ENCODE measurements at places on chromosomes 13 and 19.

- DNase-seq: no peak
Measured at GRCh38 chr13:113559061-113559460, 25.5 kb upstream of the TFDP1 start.

GRCh38 chr13:112731667-112732616 lies 42.1 kb downstream of the ATP11A start:
- DNase-seq: no peak

DNA sequence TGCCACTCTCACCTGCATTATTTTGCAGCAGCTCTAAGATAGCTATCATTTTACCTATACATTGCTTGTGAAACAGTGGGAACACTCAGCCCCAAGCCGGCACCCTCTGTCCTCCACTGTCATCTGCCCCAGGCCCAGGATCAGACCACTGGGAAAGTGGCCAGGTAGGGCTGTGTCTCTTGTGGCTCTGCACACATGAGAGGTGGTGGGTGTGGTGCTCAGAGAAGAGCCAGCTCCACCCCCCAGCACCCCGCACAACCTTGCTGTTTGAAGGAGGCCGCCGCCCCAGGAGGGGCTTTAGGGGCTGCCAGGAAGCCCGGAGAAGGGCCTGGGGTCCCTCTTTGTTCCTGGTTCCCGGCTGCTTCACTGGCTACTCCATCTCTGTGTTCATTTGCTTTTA lies 26.6 kb downstream of the PPP1R37 start:
- DNase-seq: no peak

GRCh38 chr13:27053902-27054595 lies 117.6 kb downstream of the USP12 start:
- DNase-seq: no peak

GRCh38 chr19:3471954-3472655 lies 8.2 kb downstream of the SMIM24 start:
- DNase-seq: no peak

GRCh38 chr13:34345258-34345965 lies 527.5 kb downstream of the RFC3 start:
- DNase-seq: no peak

- no peak for DNase-seq
Measured at GRCh38 chr19:38425810-38426466, at the start of gene RASGRP4. Gene RASGRP4 (minus strand): TSS chr19:38426219. CDS start chr19:38426091, 128 bp downstream.

- DNase-seq: no peak
Measured at GRCh38 chr19:18966307-18966706, 25.3 kb upstream of the HOMER3 start.

- no peak for DNase-seq
Measured at GRCh38 chr13:92843549-92843948, 383.1 kb upstream of the GPC6 start.

DNA sequence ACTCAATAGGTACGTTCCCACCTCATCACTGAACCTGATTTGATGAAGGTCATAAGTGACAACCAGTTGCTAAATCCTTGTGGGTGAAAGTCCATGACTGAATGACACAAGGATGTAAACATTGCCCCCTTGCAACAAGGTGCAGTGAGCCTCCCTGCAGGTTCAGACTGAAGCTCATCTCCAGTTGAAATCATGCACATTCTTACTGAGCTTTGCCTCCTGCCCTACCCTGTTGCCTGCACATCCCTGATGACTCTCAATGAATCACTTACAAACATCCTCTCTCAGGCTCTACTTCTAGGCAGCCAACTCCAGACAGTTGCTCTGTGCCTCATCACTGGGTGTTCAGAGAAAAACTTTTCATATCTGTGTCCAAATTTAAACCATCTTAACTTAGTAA lies 42.5 kb upstream of the ARGLU1 start:
- no peak for DNase-seq

DNA sequence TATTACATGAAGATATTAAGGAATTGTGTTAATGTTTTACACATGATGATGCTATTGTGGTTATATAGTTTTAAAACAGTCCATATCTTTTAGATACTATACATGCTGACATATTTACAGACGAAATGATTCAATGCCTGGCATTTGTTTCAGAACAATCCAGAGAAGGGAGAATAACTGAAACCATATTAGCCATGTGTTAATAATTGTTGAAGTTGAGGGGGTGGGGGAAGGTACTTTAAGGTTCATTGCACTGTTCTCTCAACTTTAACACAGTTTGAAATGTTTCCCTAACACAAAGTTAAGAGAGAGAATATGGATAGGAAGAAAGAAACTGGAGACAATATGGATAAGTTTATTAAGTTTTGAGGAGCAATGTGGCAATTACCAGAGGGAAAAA lies 5.8 kb downstream of the CRYL1 start:
- no peak for DNase-seq

DNA sequence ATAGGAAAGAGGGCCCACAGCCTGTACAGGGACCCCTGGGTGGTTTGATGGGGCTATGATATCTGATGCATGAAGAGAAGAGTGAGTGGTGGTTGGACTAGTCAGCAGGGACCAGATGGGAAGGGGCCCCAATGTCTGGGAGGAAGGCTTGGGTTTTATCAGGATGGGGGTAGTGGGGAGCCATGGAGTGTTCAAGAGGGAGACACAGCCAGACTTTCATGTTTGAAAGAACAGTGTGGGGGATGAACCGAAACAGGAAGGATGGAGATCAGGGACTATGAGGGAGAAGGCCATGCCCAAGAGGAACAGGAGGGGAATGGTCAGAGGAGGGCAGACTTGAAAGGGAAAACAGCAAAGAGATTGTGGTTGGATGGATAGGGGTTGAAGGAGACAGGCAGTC lies 63.1 kb downstream of the UNC13A start:
- DNase-seq: no peak

DNA sequence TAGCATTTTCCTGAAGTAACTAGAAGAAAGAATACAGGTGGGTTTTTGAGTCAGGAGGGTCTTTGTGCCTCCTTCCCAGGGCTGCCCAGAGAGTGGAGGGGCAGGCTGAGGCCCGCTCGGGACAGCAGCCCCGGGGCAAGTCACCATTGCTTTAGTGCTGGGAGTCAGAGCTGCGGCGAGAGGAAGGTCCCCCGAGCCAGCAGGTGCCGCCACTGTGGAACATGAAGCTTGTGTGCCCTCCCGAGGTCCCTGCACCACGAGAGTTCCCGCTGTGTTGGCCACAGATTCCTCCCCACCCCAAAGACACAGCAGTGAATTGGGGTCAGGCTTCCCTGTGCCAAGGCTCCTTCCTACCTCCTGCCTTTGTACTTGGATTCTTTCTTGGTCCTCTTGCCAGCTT lies 50.9 kb upstream of the TEX29 start:
- no peak for DNase-seq

DNA sequence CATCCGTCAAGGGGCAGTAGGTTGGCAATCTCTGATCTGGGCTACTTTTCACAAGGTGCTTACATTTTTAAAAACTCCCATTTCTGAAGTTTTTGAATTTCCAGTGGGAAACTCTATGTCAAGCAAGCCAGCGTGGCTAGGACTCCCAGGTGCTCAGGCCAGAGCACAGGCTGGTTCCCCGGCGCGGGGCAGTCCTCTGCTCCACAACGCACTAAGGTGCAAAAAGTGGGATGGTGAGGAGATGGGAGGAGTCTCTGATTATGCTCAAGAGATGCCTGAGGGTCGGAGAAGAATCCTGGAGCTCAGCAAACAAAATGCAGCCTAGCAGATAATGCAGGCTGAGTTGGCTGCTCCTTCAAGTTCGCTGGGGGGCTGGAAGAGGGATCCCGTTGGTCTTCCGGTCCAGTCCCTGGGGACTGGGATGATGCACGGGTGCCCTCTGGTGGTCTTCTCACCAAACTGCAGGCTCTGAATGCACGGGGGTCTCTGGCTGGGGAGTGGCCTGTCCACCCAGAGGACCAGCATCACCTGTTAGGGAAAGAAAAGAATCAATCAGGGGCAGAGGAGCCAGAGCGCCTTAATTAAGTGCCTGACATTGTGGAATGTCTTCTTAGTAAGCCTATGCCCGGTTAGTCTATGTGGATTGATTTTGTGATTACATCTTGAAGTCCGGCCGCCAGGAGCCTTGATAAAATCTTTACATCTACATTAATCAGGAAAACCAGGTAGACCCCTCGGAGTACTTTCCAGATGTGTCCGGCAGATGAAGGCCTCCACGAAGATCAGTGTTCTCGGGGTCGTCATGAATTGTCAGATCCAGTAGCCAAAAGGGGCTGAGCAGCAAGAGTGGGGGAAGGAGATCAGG lies 244.4 kb upstream of the MAB21L1 start:
- no peak for DNase-seq

- DNase-seq: peak; percentile 89
Measured at GRCh38 chr19:49064768-49065611, at the start of gene NTF4. Gene NTF4 (minus strand): TSS chr19:49064818. CDS start chr19:49061997, 2,821 bp downstream.

GRCh38 chr13:70987043-70987442 lies 878.8 kb upstream of the KLHL1 start:
- DNase-seq: no peak

- DNase-seq: no peak
Measured at GRCh38 chr13:94813920-94814475, 101.7 kb upstream of the SOX21 start.

- DNase-seq: no peak
Measured at GRCh38 chr13:98543378-98544103, 33.4 kb downstream of the STK24 start.

DNA sequence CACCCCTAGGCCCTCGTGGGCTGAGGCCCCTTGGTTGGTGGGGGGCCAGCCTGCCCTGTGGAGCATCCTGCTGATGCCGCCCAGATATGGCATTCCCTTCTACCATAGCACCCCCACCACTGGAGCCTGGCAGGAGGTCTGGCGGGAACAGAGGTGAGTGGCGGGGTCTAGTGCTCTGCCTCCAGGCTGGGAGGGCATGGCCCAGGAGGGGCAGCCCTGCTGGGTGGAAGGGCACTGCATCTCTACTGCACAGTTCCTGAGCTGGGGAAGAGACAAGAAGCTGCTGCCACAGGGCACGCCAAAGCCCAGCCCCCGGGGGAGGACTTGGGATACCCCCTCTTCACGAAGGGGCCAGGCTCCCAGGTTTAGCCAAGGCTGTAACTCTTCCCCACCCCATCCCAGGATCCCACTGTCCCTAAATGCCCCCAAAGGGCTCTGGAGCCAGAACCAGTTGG lies 2.4 kb upstream of the KMT2B start:
- no peak for DNase-seq

DNA sequence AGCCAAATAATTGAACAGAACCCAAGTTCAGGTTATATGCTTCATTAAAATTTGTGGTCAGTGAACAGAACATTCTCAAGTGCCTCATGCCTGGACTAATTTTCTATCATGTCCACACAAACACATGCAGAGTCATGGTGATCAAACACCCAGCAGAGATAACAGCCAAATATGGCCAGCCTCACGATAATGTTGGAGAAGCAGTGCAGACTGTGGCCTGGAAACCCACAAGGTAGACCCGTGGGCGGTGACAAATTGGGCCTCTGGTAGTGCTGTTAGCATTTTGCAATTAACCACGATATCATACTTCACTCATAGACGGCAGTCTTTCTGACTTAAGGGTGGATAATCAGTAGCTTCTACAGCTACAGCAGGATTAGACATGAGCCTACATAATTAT lies 35.0 kb upstream of the VWA8 start:
- no peak for DNase-seq

- DNase-seq: no peak
Measured at GRCh38 chr13:72104656-72105180, 237.7 kb upstream of the DACH1 start.

DNA sequence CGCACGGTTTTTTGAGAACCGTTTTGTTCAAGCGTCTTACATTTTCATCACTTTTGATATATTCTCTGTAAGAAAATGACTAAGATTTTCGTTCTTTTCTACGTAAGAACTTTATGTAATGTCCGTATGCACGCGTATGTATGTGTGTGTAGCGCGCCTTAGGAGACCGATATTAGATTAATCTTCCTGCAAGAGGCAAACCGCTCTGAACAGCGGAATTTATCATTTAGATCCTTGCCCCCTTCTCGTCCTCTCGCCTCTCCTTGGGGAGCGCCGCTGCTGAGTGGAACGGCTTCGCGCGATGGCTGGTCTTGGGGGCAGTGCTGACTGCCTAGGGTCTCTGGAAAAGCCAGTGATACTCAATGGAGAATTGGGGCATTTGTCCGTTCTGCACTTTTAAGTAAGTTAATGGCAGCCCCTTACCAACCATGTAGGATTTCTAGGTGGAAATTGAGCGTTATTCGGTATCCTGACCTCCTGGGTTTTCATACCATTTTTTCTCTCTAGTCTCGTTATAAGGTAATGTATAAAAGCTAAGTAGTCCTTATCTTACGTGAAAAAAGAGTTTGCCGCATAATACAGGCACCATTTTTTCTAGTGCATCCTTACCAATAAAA lies 4.7 kb downstream of the MAB21L1 start:
- DNase-seq: no peak

DNA sequence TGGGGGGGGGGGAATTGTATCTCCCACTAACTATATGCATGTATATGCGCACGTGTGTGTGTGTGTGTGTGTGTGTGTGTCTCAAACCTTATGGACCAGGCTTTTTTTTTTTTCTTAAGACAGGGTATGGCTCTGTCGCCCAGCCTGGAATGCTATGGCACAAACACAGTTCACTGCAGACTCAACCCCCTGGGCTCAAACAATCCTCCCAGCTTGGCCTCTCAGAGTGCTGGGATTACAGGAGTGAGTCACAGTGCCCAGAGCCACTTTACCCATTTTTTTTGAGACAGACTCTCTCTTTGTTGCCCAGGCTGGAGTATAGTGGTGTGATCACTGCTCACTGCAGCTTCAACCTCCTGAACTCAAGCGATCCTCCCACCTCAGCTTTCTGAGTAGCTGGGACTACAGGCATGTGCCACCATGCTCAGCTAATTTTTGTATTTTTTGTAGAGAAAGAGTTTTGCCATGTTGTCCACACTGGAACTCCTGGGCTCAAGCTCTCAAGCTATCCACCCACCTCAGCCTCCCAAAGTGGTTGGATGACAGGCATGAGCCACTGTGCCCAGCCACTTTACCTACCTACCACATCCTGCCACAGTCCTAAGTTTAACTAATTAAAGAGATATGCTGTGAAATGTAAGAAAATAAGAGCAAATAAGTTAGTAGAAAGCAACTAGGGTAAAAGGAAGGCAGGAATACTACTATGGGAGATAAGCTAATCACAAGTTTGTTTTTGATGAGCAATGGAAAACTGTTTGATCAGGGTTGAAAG lies 2.4 kb downstream of the ZMYM5 start:
- no peak for DNase-seq

DNA sequence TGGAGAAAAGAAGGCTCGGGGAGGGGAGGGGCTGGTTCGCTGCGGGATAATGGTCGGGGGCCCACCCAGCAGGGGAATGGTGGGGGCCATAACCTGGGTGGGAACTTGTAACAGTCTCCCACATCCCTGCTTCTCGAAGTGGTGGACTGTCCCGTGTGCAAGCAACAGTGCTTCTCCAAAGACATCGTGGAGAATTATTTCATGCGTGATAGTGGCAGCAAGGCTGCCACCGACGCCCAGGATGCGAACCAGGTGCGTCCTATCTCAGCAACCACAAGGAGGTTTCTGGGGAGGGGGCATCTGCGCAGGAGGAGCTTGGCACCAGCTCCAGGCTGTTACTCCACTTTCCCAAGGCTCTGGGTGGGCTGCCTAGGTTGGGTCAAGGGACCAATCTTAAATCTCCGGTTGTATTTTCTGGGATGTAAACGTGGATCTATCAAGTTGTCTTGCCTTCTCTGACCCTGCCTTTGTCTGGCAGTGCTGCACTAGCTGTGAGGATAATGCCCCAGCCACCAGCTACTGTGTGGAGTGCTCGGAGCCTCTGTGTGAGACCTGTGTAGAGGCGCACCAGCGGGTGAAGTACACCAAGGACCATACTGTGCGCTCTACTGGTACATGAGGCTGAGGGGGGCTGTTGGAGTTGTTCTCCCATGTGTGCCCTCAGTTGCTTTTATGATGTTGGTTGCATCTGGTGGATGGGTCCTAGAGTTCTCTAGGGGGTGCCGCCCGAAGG lies 1.6 kb downstream of the TRIM28 start:
- no peak for DNase-seq

Measured in lower leg skin (tissue), 4 donors.